Brain (organoid and tissue), 16 donors: ENCODE measurements at places on chromosomes 2 and 18.

GRCh38 chr2:11520092-11520693 is 13.7 kb upstream of the GREB1 start:
- no peak for DNase-seq

- no peak for DNase-seq
Measured at GRCh38 chr2:72235497-72236415, 88.1 kb upstream of the CYP26B1 start.

DNA sequence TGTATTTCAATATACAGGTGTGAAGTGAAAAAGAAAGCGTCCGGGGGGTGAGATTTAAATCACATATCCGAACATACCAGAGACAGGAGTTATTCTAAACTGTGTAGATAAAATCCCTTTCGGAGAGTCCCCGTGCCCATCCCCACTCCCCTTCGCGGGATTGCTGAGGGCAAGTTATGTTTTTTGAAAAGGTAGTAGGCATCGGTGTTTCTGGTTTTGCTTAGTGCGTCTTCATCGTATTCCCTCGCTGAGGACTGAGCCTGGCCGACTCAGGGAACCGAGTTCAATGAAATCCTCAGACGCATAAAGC is 583.4 kb downstream of the ZEB2 start:
- DNase-seq: no peak

DNA sequence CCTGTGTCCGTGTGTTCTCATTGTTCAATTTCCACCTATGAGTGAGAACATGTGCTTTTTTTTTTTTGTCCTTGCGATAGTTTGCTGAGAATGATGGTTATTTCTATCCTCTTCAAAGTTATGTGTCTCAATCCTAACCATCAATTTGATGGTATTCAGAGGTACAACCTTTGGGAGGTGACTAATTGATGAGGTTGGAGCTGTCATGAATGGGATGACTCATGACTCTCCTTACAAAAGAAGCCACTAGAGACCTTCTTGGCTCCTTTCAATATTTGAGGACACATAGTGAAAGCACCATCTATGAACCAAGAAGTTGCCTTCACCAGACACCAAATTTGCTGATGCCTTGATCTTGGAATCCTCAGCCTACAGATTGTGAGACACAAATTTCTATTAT is 677.1 kb upstream of the DDX18 start:
- no peak for DNase-seq
